ENCODE measurements at places on chromosomes 2 and 18.

DNA sequence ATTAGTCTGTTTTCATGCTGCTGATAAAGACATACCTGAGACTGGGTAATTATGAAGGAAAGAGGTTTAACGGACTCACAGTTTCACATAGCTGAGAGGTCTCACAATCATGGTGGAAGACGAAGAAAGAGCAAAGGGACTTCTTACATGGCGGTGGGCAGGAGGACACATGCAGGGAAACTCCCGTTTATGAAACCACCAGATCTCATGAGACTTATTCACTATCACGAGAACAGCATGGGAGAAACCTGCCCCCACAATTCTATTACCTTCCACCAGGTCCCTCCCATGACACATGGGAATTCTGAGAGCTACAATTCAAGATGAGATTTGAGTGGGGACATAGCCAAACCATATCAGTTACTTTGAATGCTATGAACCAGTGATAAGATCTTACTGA lies 44.1 kb downstream of the SCTR start:
- no peak for DNase-seq

DNA sequence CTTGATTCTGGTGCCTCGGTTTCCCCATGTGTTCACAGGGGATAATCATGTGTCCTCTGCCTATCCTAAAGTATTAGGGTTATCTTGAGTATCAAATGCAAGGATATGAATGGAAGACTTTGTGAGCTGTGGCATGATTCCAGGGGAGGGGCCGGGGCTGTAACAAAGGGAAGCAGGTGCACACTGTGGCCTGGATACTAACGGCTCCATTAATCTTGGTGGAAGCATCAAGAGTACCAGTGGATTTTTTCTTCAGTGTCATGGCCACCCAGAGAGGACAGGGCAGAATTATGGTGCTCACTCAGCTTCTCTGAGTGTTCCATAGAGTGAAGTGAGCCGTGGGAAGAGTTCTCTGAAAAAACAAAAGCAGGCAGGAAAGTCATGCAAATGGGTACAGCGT lies 320.1 kb downstream of the ALK start:
- DNase-seq: no peak

GRCh38 chr18:70627182-70627802 lies 338.4 kb downstream of the SOCS6 start:
- DNase-seq: no peak

DNA sequence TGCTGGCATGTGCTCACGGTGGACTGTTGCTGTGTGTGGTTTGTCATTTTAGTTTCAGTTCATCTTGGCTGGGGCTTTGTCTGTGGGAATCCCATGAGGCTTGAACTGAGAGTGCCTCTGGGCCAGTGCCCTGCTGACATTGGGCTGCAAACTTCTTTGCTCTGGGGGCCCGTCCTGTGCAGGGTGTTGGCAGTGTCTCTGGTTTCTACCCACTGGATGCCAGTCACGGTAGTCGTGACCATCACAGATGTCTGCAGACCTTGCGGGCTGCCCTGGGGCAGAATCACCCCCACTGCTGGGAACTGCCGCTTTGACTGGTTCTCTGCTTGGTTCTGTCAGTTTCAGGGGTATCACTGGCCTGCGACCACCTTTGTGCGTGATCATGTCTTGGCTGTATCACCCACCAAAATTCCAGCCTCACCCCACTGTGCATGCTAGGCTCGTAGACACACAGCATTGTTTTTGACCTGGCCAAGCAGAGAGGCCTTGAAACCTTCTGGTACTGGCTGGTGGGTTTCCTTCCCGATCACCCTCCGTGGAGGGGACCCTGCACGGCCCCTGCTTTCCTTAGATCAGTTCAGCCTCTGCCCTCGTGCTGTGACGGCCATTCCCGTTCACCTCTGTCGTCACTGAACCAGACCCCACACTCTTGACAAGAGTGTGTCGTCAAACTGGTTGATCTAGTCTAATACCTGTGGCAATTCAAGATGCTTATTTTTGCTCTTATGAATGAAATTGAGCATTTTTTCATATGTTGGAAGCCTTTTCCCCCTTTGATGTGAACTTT lies 57.6 kb downstream of the KCNG2 start:
- no peak for DNase-seq

- no peak for DNase-seq
Observed at GRCh38 chr2:184860744-184861143, 262.4 kb downstream of the ZNF804A start.

- DNase-seq: no peak
Observed at GRCh38 chr2:136443661-136444060, 321.7 kb upstream of the THSD7B start.
